Uterus (tissue), 4 donors: ENCODE measurements at places on chromosomes 5 and 9.

DNA sequence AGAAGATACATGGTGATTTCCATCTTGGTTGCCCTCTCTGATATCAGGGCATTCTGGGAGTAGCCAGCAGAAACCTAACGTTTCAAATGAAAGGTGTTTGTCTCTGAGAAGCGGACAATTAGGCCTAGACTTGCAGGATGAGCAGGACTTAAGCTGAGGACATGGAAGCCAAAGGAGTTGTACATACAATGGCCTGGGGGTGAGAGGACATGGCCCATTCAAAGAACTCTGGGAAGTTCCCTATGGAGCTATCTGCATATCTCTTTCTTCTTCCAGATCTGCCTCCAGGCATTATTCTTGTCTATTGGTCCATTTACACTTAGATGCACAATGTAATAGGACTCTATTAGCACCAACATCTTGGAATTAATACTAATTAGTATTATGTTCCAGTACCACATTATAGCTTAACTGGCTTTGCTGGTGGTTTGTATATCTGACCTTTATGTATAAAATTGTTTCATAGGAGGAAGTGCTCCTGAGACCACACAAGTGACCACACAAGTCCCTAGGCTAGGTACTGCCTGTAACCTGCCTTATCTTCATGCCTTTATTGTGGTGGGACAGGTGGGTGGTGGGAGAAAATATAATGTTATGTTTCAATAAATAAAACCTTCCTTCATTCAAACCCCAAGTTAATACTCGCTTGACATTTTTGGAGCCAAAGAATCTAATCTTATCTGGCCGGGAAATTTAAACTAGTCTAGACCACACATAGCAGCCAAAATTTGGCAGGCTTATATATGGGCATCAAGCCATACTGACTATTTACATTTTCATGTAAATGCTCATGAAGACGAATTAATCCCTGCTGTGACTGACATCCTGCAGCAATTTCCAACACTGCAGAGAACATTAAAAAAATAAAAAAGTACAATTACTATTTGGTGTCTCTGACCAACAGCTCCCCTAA is 52.1 kb upstream of the EQTN start:
- no peak for DNase-seq

- DNase-seq = no peak
Measured at GRCh38 chr9:27791311-27791710, 218.0 kb upstream of the C9orf72 start.

DNA sequence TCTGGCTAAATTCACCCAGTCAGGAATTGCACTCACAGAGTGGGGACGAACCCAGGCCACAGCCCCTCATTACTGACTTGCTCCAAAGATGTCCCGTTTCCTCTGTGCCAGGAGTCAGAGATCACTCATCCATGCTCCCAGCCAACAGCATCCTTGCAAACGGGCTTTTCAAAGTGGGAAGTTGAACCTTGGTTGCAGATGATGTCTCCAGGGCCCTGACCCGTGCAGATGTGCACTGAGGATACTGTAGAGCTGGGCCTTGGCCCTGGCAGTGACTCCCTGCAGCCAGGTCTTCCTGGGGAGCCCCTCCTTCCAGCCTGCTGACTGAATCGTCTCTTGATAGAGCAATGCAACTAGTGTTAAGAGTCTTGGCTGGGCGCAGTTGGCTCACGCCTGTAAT is 22.3 kb downstream of the TCF7 start:
- DNase-seq = peak; percentile 9

- no peak for DNase-seq
Measured at GRCh38 chr5:151078490-151079262, 2.2 kb downstream of the TNIP1 start.

DNA sequence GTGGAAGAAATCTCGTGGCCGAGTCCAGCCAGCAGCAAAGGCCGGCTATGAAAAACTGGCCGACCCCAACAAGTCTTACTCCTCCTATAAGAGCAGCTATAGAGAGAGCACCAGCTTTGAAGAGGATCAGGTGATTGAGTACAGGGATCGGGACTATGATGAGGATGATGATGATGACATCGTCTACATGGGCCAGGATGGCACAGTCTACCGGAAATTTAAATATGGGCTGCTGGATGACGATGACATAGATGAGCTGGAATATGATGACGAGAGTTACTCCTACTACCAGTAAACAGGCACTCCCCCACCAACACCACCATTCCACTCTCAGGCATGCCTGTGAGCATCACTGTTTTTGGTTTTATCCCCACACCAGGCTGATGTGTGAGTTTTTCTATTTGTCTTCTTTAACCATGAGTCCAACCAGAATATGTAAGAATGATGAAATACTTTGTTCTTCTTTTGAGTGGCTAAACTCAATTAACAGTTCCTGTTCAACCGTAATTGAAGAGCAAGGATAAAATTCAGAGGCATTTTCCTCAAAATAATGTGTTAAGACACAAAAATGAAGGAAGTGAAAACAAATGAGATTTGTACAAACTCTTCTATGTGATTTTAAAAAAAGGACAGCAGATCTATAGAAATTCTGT is 35.5 kb downstream of the RFK start:
- DNase-seq = no peak

DNA sequence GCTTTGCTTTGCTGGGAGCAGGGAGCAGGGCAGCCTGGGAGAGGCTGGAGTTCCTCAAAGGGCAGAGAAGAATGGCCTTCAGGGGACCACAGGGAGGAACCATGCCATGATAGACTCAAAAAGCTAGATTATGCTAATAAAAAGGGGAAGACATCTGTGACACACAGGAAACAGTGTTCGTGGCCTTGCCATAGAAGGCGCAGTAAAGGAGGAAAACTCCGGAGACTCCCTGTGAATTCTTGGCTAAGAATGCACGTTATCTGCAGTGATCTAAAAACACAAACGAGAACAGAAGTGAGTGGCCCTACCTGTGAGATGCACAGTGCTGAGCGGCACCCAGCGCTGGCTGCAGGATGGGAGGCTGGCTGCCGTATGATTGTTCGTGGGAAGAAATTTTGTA is 15.9 kb upstream of the LTC4S start:
- DNase-seq = no peak

DNA sequence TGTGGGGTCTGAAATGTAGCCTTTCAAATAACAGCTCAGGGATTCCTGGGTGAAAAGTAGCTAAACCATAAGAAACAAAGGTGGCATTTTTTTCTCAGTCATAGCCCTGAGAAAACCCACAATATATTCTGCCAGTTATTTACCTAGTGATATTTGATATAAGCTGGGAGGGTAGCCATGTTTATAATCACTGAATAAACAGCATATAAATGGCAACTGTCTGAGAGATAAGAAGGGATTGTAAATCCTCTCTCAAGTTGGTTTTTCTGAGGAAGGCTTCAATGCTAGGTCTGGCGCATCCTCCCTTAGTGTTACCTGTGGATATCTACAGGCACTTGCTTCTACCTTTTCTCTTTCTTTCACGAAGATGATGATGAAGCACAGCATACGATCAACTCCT is 1080.5 kb upstream of the DMAC1 start:
- DNase-seq = no peak

GRCh38 chr9:4769321-4770080 is 23.2 kb upstream of the RCL1 start:
- DNase-seq = no peak

DNA sequence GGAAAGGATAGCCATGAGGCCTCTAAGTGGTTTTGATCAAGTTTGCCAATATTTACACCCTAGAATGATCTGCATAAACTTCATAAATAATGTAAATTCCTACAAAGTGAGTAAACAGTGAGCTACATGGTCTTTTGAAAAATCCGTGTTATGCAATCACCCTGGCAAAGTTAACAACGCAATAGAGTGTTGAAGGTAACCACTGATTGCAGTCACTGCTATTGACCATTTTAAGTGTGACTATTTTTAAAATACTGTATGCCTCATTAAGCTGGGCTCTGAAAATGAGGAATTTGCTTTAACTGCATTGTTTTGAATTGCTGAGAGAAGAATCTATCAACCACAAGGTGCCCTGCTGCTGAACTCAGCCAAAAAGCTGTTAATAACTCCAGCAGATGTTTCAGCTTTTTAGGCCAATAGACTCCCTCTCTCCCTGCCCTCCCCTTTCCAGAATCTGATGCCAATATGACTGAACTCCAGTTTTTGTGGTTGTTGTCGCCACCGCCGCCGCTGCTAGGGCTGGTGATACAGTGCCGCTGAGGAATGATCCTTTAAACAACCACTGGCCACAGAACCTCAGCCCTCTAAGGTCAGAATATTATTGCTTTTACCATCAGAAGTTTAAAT is 35.3 kb upstream of the SMARCA2 start:
- no peak for DNase-seq

DNA sequence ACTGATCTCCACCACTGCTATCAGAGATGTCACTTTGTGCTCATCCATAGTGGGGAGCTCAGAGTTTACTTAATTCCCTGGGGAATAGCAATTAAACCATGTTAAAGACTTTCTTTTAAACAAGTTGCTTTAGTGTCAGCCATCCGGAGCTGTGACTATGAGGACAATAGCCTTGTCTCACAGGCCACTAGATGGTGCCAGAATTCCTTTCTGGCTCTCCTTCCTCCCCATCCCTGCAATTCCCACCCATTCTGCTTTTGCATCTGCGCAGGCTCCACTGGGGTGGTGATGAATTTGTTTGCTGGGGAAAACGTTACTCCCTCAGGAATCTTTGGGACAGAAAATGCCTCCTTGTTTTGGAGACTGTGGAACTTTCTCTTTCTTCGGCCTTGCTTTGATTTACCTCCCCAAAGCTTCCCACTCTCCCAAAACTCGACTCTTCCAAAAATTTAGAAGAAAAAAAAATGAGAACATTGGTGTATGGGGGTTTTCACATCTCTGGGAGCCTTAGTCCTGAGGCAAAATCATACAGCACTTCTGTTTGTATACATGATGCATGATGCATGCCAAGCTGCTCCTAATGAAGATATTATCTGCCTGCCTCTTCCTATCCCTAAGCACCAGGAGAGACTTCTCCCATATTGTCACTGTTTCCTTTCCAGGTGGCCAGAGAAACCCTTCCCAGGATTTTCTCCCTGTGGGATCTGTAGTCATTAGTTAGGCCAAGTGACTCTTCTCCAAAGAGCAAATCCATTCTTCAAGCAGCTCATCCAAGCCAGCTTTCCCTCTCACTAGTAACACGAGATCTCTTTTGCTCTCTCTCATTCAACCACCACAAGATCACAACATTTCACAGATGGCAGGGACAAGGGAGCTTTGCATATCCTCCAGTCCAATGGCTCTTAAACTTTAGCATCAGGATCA is 466.1 kb downstream of the TLR4 start:
- no peak for DNase-seq

- DNase-seq = no peak
Measured at GRCh38 chr9:115393976-115394775, 276.2 kb upstream of the TNC start.

DNA sequence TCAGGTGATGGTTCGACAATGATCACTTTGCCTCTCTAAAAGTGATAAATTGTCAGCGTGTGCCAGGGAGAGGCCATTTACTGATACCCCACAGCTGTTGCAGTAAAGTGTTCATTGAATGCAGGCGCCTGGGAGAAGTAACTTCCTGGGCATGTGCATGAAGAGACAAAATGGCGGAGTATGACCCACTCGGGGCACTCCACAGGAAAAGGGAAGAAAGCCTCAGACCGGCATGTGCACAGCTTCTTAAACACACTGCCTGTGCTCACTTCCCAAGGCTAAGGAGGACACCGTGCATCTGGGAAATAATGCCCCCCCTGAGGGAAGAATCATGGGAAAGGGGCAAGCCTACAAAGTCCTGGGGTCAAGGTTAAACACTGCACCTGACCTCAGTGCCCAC is 329.5 kb downstream of the ICE1 start:
- no peak for DNase-seq

DNA sequence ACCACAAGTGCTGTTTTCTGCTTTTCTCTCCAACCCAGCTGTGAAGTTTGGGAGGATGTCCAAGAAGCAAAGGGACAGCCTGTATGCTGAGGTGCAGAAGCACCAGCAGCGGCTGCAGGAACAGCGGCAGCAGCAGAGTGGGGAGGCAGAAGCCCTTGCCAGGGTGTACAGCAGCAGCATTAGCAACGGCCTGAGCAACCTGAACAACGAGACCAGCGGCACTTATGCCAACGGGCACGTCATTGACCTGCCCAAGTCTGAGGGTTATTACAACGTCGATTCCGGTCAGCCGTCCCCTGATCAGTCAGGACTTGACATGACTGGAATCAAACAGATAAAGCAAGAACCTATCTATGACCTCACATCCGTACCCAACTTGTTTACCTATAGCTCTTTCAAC is 145.2 kb downstream of the RORB start:
- DNase-seq = no peak

- no peak for DNase-seq
Measured at GRCh38 chr9:16045651-16046280, 492.9 kb downstream of the CCDC171 start.

GRCh38 chr9:6723881-6724420 is 33.8 kb upstream of the KDM4C start:
- no peak for DNase-seq

- no peak for DNase-seq
Measured at GRCh38 chr5:122707796-122708195, 67.1 kb upstream of the SNX2 start.
